ENCODE measurements at places on chromosomes 1 and 21. TPM values are rescaled to one million over a fixed set of nuclear protein-coding genes. Genes with fewer than 3 reads are reported as not detected.

GRCh38 chr1:33586106-33586505 is 113.7 kb downstream of the ZSCAN20 start:
- no peak for DNase-seq
- no peak overlapping the region for H3K27ac ChIP-seq
- no peak overlapping the region for H3K4me3 ChIP-seq
- no peaks in the 10 kb centered on the region for H3K36me3 ChIP-seq

GRCh38 chr1:110559157-110559556 is 40.2 kb upstream of the KCNA10 start:
- no peak overlapping the region for H3K4me3 ChIP-seq
- H3K27me3 ChIP-seq = peaks cover 44% of the 10 kb centered on the region
- H3K36me3 ChIP-seq = no peaks in the 10 kb centered on the region
- DNase-seq = no peak

- peaks cover 17% of the 10 kb centered on the region for H3K27me3 ChIP-seq
- H3K4me3 ChIP-seq = no peak overlapping the region
- DNase-seq = no peak
- H3K27ac ChIP-seq = no peak overlapping the region
- peaks cover 3% of the 10 kb centered on the region for H3K36me3 ChIP-seq
- H3K4me1 ChIP-seq = peaks cover 12% of the 10 kb centered on the region
These were observed 15.6 kb upstream of the CHIA start for GRCh38 chr1:111275079-111275478.

DNA sequence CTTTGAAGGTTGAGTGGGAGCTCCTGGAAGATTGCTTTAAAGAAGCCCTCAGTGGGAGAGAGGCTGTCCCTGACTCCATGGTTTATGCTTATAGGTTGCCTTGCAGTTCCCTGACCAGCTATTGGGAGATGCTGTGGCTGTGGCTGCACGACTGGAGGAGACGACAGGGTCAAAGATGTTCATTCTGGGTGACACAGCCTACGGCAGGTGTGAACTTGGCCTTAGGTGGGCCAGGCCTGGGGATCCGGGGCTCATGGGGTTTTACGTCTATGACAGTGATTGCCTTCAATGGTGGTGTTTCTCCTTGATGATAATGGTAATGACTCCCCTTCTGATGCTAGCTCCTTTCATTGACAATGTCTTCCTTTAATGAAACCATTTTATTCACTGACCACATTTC is 692 bp downstream of the DPH2 start:
- H3K27me3 ChIP-seq = no peaks in the 10 kb centered on the region
- H3K4me3 ChIP-seq = peak overlapping the region; percentile 95
- no peak for DNase-seq
- H3K27ac ChIP-seq = peak overlapping the region; percentile 90
- peaks cover 21% of the 10 kb centered on the region for H3K4me1 ChIP-seq

- H3K27me3 ChIP-seq = no peaks in the 10 kb centered on the region
- no peak for DNase-seq
- peaks cover 14% of the 10 kb centered on the region for H3K36me3 ChIP-seq
- peaks cover 5% of the 10 kb centered on the region for H3K4me1 ChIP-seq
- no peak overlapping the region for H3K27ac ChIP-seq
These were observed 37.1 kb upstream of the ANGPTL7 start for GRCh38 chr1:11151826-11152612.

PEAR1 gene
- 0.28 TPM for total RNA-seq

NBPF6 gene
- not detected for total RNA-seq

SMCP gene
- total RNA-seq = not detected

PKP1 gene
- total RNA-seq = not detected

CHIT1 gene
- 0.67 TPM for total RNA-seq

FAM3B gene
- not detected for total RNA-seq

CEP104 gene
- total RNA-seq = 44.6 TPM

SUSD4 gene
- 0.17 TPM for total RNA-seq
